A673 (cell line): ENCODE measurements at places on chromosomes 4 and X.

GRCh38 chr4:147725673-147726072 is 6.2 kb upstream of the ARHGAP10 start:
- DNase-seq, result no peak

DNA sequence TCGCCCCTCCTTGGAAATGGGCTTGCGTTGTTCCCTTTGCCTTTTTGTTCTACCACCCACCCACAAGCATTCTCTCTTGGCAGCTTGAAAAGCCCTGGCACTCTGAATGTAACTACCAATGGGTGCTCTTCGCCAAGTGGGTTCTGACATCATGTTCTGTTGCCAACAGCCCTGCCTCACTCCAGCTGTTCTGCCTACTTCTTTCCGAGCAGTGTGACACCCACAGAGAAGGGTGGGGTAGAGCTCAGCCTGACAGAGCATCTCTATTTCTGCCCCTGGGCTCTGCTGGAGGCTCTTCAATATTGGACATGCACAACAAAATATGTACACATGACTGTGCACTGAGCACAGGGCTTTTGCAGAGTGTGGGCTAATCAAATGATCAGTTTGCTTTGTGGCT is 15.6 kb upstream of the EXOSC9 start:
- no peak for DNase-seq

- DNase-seq, result no peak
Measured at GRCh38 chr4:7631288-7632014, 196.7 kb upstream of the PSAPL1 start.

- peak; percentile 3 for DNase-seq
Measured at GRCh38 chr4:54063737-54064316, 578 bp downstream of the CHIC2 start.

GRCh38 chr4:166311169-166311568 is 438.1 kb downstream of the TLL1 start:
- no peak for DNase-seq

- peak; percentile 73 for DNase-seq
Measured at GRCh38 chr4:4574792-4575191, 32.9 kb upstream of the STX18 start.

- DNase-seq, result no peak
Measured at GRCh38 chr4:87339440-87339839, 16.8 kb upstream of the HSD17B13 start.

DNA sequence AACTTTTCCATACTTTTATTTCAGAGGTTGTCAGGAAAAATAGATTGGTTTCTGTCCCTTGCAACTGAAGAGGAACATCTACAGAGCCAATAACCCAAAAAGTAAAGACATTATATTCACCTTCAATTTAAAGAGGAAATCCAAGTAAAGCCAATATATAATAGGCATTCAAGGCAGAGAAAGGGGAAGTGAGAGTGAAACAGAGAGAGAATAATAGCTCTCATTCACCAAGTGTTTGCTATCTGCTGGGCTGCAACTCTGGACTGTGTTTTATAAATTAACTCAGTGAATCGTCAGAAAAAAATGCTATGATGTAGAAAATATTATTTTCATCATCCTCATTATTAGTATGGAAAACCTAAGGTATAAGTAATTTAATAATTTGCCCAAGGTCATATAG is 448.5 kb downstream of the TRAM1L1 start:
- DNase-seq, result no peak
